ENCODE measurements at places on chromosomes 5 and 9. TPM values are rescaled to one million over a fixed set of nuclear protein-coding genes. Genes with fewer than 3 reads are reported as not detected.

- DNase-seq: peak; percentile 62
Measured at GRCh38 chr5:158451203-158451992, 592.5 kb upstream of the CLINT1 start.

DNA sequence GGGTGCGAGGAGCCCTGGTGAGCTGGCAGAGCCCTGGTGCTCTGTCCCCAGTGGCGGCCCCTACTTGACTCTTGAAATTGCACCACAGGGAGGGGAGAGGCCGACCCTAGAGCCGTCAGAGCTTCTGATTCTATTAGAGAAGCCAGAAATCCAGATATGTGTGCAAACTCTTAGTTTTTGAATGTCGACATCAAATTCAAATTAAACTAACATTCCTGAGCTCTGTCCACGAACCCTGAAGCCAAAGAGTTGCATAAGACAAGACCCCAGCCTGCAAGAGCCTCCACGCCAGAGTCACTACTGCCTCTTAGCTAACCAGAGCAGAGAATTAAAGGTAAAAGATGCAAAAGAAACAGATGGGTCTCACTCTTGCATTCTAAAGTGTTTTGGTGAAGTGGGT is 29.8 kb upstream of the MSX2 start:
- no peak for DNase-seq

Gene FCN2
- not detected for total RNA-seq

DNA sequence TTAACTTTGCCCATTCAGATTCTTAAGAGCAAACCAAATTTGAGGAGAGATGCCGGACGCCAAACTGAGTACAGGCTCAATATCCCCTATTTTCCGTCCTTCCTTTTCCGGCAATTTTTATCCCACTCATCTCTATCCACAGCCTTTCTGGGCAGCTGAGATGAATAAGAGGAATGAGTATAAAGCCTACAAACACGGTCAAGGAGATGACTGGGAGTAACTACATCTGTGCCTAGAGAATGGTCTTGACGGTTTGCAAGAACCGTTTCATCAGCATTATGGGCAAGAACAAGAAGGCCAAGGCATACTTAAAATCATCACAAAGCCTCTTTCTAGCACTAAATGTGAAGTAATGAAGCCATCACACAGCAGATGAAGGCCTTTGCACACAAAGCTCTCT is 227.3 kb downstream of the DCP2 start:
- no peak for DNase-seq

GRCh38 chr5:10536511-10536910 is 27.4 kb upstream of the ANKRD33B start:
- no peak for DNase-seq
